Kasumi-1 (cell line): ENCODE measurements at places on chromosomes 2 and 18.
A peak's percentile ranks its signal among the peaks of the same experiment; 100 is the strongest.

GRCh38 chr18:49733896-49734585, 79.3 kb downstream of the ACAA2 start:
- no peak for DNase-seq

DNA sequence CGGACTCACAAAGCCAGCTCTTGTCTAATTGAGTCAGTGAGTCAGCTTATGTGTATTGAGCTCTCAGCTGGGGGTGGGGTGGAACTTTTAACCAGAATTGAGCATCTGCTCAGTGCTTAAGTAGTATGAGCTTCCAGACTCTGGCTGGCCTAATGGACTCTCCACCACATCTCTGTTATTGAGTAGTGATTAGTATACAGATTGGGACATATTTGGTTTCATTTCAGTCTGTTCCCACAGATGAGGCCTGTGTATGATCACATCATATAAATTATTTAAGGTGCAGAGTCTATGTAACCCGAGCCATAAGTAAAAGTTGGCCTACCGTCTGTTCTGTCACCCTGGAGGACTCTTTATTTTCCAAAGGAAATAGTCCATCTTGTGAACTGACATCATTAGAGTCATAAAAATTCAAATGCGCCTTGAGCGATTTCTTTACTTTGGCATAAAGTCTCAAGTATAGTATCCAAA, 152.1 kb downstream of the THSD7B start:
- DNase-seq, result no peak

GRCh38 chr2:118923371-118923770, 18.6 kb upstream of the MARCO start:
- no peak for DNase-seq

DNA sequence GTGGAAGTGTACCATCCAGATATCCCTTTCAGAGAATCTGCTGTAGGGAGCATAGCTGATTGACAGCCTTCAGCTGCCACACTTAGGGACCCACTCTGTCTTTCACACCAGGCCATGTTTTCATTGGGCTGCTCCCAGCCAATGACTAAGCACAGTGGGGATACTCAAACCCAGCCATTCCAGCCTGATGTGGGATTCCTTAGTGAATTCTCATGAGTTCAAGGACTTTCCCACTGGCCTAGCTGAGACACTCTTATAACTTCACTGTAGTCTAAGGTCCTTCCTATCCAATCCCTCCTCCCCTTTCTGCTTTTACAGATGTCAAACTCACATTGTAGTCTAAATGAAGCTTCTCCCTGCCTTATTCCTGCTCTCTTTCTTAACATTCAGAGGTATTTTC, 201.2 kb downstream of the PIK3C3 start:
- no peak for DNase-seq

GRCh38 chr2:134917888-134918525, 615 bp upstream of the CCNT2 start:
- peak; percentile 100 for DNase-seq

GRCh38 chr2:39537150-39537549, 100.1 kb upstream of the MAP4K3 start:
- DNase-seq, result no peak

GRCh38 chr2:124533226-124533954, 508.3 kb downstream of the CNTNAP5 start:
- no peak for DNase-seq

DNA sequence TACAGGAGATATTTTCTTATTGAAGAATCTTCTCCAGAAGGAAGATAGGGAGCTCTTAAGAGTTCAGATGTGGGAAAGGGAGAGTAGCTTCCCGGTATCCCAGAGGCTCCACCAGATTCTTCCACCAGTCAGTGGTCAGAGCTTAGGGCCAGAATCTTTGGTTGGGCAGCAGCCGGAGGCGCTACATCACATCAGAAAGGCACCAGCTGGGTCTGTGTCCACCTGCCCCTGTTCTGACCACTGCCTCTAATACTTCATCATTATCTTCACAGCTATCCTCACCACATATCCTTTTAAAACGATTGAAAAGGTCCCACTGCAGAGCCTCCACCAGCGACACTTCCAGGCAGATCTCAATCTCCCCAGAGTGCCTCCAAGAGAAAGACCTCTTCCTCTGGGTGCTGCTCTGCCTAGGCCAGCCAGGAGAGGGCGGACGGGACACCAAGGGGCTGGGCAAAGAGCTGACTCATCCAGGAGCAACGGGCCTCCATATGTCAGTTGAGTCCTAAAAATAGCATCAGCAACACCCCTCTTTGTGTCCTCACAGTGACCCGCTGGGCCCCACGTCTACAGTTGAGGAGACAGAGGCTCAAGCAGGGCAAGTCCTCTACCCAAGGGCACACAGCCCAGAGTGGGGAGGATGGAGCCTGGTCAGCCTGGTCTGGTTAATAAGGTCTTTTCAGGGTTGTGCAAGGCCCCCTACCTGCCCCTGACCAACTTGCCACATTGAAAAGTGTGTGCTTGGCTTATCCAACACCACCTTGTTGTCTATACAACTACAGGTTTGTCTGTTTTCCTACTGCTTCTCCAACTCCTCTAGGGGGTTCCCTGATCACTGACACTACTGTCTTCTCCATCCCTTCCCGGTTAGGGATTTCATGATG, 81.2 kb downstream of the ADD2 start:
- DNase-seq, result peak; percentile 28

DNA sequence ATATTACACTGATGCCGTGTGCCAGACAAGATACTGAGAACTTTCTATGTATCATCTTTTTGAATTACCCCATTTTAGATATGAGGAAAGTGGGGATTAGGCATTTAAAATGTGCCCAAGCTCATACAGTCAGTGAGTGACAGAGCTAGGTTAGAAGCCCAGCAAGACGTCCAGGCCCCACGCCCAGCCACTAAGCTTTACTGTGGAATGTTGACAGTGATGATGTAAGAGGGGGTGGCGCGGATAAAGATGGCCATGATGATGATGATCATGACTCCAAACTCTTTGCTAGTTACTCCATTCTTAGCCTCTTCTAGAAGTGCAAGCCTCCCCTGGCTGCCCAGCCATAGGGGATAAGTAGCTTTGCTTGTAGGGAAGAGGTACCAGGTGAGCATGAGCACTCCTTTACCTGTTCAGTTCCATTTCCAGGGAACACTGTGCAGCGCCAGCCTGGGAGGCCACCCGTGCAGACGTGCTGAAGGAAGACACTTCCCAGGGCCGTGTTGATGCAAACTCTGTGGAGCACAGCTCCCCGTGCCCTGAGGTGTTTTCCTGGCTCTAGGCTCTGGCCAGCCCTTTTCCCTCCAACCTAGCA, 65.5 kb downstream of the BCL2L11 start:
- no peak for DNase-seq

- DNase-seq, result no peak
Observed at GRCh38 chr2:32250290-32250689, 14.4 kb downstream of the NLRC4 start.

- DNase-seq, result no peak
Observed at GRCh38 chr2:153557714-153558113, 79.2 kb upstream of the RPRM start.

GRCh38 chr2:36486521-36487044, 111.4 kb downstream of the FEZ2 start:
- DNase-seq, result no peak

DNA sequence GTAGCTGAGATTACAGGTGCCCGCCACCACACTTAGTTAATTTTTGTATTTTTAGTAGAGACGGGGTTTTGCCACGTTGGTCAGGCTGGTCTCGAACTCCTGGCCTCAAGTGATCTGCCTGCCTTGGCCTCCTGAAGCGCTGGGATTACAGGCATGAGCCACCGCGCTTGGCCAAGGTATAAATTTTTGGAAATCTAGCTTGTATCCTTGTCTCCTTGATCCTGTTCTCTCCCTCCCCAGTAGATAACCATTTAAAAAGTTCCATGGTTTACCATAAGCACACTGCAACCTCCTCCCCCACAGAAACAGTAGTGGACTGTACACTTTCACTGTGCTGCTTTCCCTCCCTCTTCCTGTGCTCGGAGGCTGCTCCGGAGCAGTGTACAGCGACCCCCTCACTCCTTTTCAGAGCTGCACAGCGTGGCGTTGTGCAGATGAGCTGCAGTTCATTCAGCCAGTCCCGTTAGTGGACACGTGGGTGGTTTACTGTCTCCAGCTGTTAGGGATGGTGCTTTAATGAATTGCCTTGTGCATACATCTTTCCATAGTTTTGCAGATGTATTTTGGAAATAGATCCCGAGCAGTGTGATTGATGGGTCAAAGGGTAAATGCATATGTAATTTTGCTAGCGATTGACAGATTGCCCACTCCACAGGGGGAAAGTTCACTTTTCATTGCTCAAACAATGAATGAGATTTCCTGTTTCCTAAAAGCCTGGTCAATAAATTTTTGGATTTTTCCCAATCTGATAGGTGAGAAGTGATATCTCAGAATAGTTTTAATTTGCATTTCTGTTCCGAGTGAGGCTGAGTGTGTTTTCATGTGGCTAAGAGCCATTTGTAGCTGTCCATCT, 14.8 kb downstream of the ASB1 start:
- no peak for DNase-seq

- DNase-seq, result no peak
Observed at GRCh38 chr2:4782647-4783046, 909.5 kb upstream of the SOX11 start.

DNA sequence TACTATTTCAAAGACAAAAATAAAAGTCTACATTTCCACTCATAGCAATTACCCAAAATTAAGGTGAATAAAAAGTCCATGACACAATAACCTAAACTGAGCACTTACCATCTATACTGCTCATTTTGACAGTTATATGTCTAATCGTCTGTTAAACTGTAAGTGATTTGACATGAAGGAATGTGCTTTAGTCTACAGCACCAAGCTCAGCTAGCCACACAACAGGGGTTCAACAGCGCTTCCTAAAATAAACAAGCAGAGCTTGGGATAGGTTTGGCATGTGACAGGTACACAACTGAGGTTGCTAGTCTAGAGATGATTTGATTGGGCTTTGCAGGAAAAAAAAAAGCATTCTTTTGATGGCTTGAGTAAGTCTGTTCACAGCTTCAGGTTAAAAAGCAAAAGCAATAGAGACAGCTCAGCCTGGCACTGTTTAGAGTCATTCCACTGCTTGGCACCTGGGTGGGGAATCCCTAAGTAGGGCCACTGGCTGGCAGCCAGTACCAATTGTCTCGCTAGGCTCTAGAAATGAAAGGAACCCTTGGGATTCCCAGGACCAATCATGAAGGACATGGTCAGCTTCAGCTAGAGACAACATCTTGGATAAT, 78.6 kb downstream of the BARD1 start:
- no peak for DNase-seq

- DNase-seq, result peak; percentile 14
Observed at GRCh38 chr2:158835431-158835830, 40.3 kb downstream of the DAPL1 start.

DNA sequence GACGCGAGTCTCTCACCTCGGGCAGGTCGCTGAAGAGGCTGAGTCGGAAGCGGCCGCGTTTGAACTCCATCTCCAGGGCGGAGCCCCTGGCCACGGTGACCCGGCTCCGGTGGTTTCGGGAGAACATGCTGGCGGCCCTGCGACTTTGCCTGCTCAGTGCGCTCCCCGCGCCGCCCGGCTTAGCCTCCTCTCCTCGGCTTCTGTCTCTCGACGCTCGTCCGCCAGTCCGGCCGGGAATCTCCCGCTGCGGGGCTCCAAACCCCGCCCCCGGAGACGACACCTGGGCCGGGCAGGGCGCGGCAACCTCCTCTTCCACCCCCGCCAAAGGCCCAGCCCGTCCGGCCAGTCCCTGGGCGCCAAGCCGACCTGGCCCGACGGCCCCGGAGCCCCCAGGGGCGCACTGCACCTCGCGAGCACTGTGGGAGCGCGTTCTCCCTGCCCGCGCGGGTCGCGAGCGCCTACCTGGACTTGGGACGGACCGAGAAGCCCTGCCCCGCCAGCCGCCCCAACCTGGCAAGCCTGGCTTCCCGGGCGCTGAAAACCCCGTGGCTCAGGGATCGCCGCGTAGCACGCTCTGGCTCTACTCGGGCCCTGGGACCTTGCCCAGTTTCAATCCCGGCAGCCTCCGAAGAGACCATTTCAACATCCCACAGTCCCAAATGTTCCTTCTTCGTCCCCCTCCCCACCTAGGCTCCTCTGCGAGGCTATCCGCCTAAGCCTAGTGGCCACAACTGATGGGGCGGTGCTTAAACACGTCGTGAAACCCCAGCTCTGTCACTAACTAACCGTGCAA, at the start of gene RTKN:
Gene RTKN, minus strand, starts transcription at position 248 of the 793 bp plus-strand sequence. Its CDS starts 121 bp downstream, at position 127.
- DNase-seq, result no peak

DNA sequence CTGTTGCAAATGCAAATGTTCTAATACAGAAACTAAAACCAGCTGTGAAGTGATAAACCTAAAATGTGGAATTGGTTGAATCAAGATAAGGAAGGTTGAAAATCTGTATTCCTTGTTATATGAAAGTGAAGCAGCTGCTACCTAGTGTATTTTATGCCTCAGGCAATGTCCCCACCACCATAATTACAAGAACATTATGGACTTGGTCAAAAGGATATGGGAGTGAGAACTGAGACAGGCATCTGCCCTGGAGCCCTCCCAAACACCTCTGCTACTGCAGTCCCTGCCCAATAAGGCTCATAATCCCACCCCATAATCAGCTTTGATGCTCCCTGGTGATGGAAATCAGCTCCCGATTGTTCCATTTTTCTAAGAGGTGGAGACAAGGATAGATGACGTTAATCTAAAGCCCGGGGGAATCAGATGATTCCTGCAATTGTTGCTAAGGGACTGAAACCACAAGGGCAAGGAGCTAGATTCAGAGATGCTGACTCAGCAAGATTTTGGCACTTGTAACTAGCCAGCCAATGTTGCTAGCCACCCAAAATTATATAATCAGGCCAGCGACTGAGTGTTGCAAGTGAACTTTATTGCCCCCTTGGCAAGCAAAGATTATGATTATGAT, 69.5 kb downstream of the EVA1A start:
- no peak for DNase-seq

GRCh38 chr2:38075507-38076151, at the start of gene CYP1B1:
Gene CYP1B1 (minus strand): TSS chr2:38076151. CDS start chr2:38075388, 763 bp downstream.
- DNase-seq, result no peak

DNA sequence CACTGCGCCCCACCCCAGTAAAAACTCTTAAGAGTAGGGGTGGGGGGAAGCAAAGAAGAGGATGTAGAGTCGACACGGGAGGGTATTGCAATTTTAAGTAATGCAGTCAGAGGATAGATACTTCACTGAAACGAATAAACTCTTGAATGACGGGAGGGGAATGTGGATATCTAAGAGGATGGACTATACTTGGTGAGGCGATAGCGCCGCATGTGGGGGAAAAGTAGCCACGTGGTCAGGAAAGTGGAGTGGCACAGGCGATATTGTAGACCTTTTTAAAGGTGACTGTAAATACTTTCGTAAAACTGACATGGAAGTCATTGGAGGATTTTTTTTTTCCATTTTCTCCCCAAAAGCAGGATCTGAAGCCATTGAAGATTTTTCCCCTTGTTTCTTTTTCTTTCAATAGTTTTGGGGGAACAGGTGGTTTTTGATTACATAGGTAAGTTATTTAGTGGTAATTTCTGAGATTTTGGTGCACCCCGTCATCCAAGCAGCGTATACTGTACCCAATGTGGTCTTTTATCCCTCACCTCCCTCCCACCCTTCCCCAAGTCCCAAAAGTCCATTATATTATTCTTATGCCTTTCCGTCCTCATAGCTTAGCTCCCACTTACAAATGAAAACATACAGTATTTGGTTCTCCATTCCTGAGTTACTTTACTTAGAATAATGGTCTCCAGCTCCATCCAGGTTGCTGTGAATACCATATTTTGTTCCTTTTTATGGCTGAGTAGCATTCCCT, 13.8 kb downstream of the CLK1 start:
- no peak for DNase-seq

GRCh38 chr18:52046842-52047241, 293.2 kb upstream of the DCC start:
- no peak for DNase-seq
